ENCODE measurements at places on chromosomes 13 and 19. TPM values are rescaled to one million over a fixed set of nuclear protein-coding genes. Genes with fewer than 3 reads are reported as not detected.

The LRRC63 gene
- not detected for total RNA-seq

The CSNK1A1L gene
- not detected for total RNA-seq

The HAUS5 gene
- total RNA-seq: 3.3 TPM

The ICAM4 gene
- total RNA-seq: not detected

The SIPA1L3 gene
- total RNA-seq: 6.0 TPM

The NPAS1 gene
- not detected for total RNA-seq

The ZNF221 gene
- 0.76 TPM for total RNA-seq

The STOML3 gene
- total RNA-seq: not detected

DNA sequence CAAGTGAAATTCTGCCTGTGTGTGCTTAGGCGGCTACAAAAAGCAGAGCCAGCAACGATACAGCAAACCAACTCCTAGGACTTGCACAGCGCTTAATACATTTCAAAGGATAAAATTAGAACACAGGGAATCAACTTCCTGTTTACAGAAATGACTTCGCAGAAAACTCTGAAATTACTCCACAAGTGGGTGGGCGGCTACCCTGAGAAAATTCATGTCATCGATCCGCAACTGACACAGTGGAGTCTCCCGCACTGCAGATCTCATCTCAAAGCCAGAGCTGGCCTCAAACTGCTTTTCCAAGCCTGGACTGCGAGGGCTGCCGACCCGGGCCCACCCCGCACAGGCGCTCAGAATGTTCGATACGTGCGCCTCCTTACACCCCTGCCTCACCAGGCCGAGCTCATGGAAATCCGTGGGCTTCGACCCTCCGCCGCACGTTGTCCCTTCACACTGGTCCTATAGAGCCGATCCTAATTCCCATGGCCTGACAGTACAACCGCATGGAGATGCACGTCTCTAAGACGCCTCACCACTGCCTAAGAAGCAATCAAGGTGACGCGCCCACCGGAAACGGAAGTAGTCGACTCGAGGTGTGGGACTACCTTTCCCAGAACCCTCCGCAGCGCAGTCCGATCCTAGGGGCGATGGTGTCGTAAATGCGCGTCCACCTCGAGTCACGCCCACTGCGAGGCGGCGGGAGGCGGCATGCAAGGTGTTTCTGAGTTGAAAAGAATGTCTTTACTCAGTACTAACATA, at the start of gene ZNF229:
TSS of gene ZNF229 (minus strand) at position 557 of the 759 bp plus-strand sequence. CDS start 5,625 bp downstream, outside the sequence.
- peak; percentile 68 for DNase-seq
- peak within 1 kb of the TSS; percentile 56 for H3K4me3 ChIP-seq
- peaks cover 8% of the 10 kb centered on the region for H3K4me1 ChIP-seq
- no peaks in the 10 kb centered on the region for H3K27me3 ChIP-seq
- H3K36me3 ChIP-seq: no peaks in the 10 kb centered on the region
- H3K27ac ChIP-seq: no peak within 1 kb of the TSS

- no peak for DNase-seq
- H3K27me3 ChIP-seq: peaks cover 10% of the 10 kb centered on the region
- H3K36me3 ChIP-seq: no peaks in the 10 kb centered on the region
- H3K4me3 ChIP-seq: no peak overlapping the region
- no peaks in the 10 kb centered on the region for H3K4me1 ChIP-seq
Observed at GRCh38 chr13:20303636-20304035, 71.5 kb upstream of the GJB6 start.

GRCh38 chr13:75418997-75419396, 63.0 kb downstream of the TBC1D4 start:
- H3K36me3 ChIP-seq: no peaks in the 10 kb centered on the region
- peaks cover 84% of the 10 kb centered on the region for H3K4me1 ChIP-seq
- H3K27ac ChIP-seq: peak overlapping the region; percentile 89
- DNase-seq: no peak
- H3K4me3 ChIP-seq: no peak overlapping the region
- H3K27me3 ChIP-seq: no peaks in the 10 kb centered on the region

- no peaks in the 10 kb centered on the region for H3K36me3 ChIP-seq
- no peak for DNase-seq
- no peaks in the 10 kb centered on the region for H3K27me3 ChIP-seq
- no peak overlapping the region for H3K4me3 ChIP-seq
Observed at GRCh38 chr13:33202644-33203169, 82.8 kb downstream of the STARD13 start.

DNA sequence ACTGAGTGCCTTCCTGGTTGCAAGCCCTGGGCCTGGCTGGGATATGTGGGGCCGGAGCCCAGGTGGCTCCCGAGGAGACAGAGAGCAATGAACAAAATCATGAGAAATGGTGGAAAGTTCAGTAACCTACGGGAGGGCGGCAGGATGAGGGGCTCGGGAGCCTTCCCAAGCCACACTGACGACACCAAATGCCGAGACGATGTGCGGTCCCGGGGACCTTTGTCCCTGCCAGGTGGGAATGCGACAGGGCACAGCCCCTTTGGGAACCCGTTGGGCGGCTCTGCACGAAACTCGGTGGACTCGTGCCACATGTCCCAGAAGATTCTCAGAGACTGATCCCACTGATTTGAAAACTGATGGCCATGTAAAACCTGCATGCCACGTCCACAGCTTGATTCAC, 11.7 kb upstream of the ZNF14 start:
- H3K36me3 ChIP-seq: no peaks in the 10 kb centered on the region
- H3K4me1 ChIP-seq: no peaks in the 10 kb centered on the region
- H3K27me3 ChIP-seq: no peaks in the 10 kb centered on the region

GRCh38 chr19:50721441-50722137, 1.6 kb upstream of the CLEC11A start:
- H3K27me3 ChIP-seq: peaks cover 59% of the 10 kb centered on the region
- H3K4me3 ChIP-seq: no peak overlapping the region
- no peak for DNase-seq
- H3K36me3 ChIP-seq: no peaks in the 10 kb centered on the region
- no peak overlapping the region for H3K27ac ChIP-seq

DNA sequence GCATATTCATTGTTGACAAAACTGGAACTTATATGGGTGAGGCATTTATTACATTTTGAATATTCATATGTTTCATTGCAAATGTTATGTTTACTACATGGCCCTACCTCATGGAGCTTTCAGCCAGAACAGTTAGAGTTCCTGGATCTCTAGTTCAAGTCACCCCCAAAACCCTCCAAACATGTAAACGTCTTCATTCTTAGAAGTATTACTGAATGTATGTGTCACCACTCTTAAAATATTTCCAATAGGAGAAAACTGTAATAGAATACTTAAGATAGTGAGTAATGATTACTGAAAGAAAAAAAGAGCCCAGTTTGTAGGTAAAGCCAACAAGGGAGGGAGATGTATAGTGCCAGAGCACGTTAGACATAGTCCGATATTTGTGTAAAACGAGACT, 23.5 kb downstream of the URI1 start:
- H3K27me3 ChIP-seq: no peaks in the 10 kb centered on the region
- no peak overlapping the region for H3K27ac ChIP-seq
- H3K36me3 ChIP-seq: no peaks in the 10 kb centered on the region
- no peak overlapping the region for H3K4me3 ChIP-seq

DNA sequence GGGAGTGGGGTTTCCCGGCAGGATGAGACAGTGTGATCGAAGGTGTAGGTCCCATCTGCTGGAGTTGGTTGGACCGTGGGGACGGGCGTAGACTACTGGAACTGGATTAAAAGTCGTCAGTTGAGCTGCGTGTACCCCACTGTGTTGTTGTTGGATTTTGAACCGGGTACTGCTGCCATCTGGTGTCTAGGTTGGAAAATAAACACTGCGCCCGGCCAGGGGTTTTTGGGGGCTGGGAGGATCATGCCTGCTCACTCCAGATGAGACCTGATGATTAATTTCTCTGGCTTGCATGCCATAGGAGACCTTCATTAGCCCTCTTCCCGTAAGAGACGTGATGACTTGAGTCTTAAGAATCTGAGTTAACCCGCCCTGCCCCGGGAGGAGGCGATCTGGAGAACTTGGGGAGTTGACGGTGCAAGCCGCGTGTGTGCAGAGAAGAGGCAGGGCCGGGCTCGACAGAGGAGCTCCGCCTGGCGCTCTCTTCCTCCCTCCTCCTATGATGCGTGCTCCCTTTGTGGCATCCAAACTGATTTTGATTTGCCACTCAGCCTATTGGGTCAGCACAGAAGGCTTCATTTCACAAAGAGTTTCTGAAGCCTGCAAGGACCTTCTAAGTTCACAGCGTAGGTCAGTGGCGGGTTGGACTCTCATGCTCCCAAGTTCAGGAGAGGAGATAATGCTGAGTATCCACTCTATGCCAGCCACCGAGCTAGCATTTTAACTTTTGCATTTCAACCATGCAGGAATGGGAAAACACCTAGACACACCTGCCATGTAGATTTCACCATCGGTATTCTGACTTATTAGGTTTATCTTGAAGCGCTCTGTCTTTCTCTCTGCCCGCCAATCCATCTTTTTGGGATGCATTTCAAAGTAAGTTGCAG, 2.7 kb downstream of the UHRF1 start:
- no peak overlapping the region for H3K27ac ChIP-seq
- peak; percentile 40 for DNase-seq
- H3K4me1 ChIP-seq: peaks cover 18% of the 10 kb centered on the region
- no peak overlapping the region for H3K4me3 ChIP-seq

DNA sequence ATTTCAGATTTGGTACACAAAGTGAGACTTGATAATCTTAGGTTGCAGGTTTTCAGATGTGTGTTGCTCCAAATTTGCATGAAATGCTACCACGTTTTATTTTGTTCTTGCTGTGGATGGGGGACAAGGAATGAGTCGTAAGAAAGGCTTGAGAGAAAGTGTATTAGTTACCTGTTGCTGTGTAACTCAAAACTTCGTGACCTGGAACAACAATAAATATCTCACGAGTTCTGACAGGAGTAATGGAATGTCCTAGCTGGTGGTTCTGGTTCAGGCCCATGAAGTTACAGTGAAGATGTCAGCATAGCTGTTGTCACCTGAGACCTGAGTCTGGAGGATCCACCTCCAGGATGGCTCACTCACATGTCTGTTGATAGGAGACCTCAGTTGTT, 1.2 kb downstream of the ZNF8 start:
- H3K27ac ChIP-seq: peak overlapping the region; percentile 91
- H3K4me3 ChIP-seq: peak overlapping the region; percentile 78
- no peaks in the 10 kb centered on the region for H3K27me3 ChIP-seq

DNA sequence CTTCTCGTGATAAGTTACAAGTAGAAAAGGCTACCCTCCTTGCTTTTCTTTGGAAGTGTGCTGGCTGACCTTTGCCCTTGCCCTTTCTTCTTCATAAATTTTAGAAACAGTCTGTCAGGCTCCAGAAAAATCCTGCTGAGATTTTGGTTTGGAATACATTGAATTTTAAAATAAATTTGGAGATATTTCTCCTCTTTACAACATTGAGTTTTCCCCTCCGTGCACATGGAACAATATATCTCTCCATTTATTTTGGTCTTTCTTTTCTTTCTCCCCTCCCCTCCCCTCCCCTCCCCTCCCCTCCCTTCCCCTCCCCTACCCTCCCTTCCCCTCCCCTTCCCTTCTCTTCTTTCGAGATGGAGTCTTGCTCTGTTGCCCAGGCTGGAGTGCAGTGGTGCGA, 8.6 kb downstream of the KLK4 start:
- no peaks in the 10 kb centered on the region for H3K27me3 ChIP-seq
- no peaks in the 10 kb centered on the region for H3K36me3 ChIP-seq
- no peaks in the 10 kb centered on the region for H3K4me1 ChIP-seq
- H3K27ac ChIP-seq: no peak overlapping the region

GRCh38 chr13:71461892-71462291, 405.1 kb downstream of the DACH1 start:
- no peaks in the 10 kb centered on the region for H3K4me1 ChIP-seq
- no peaks in the 10 kb centered on the region for H3K27me3 ChIP-seq
- DNase-seq: no peak
